EL (cell line): ENCODE measurements at places on chromosomes 1 and 21.

GRCh38 chr1:228452194-228453021 is 34.8 kb upstream of the RNF187 start:
- DNase-seq: peak; percentile 39

DNA sequence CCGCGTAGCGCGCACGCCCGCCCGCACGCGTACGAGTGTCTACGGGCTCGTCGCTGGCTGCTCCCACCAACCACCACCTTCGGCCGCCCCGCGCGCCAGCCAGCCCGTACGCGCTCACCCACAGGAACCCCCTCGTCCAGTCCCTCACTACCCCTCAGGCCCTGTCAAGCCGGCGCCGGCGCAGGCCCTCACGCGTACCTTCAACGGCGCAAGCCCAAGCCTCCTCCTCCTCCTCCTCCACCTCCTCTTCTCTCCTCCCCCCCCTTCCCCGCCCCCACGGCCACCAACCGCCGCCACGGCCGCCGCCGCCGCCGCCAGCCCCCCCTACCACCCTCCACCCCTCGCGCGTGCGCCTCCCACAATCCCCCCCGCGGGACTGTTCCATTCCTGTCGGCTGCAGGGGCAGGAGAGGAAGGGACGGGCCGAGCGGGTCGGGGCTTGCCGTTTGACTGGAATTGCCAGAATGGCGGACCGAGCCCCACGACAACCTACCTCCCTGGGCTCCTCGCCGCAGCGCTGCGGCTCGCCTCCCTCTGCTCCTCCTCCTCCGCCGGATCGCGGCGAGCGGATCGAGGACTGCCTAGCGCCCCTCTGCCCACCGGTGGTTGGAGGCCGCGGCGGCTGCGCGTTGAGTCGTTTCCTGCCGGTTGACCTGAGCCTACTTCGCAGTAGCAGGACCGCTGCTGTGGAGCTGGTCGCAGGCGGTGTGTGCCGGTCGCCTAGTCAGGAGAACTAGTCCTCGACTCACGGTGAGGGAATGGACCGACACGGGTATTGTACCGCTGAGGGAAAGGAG is at the start of gene ASH1L:
Gene ASH1L (minus strand): TSS at position 223 of the 796 bp plus-strand sequence. CDS start 41,284 bp downstream, outside the sequence.
- peak; percentile 92 for DNase-seq

GRCh38 chr1:107653005-107653404 is 312.0 kb downstream of the VAV3 start:
- DNase-seq: no peak

DNA sequence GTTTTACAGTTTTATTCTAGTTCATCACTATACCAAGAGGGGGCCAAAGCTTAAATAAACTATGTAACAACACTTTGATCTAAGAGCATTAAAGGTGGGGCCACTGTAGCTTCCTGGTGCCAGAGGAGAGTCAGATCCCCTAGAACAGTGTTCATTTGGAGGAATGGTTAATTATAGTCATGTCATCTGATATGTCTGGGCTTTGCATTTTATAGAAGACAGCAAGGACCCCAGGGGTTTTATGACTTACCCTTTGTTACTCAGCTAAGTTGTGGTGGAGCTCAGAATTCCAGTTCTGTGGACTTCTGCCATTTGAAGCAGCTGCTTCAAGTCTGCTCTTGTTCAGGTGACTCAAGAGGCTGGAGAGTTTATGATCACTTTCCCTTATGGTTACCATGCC is 16.7 kb downstream of the KDM4A start:
- no peak for DNase-seq

DNA sequence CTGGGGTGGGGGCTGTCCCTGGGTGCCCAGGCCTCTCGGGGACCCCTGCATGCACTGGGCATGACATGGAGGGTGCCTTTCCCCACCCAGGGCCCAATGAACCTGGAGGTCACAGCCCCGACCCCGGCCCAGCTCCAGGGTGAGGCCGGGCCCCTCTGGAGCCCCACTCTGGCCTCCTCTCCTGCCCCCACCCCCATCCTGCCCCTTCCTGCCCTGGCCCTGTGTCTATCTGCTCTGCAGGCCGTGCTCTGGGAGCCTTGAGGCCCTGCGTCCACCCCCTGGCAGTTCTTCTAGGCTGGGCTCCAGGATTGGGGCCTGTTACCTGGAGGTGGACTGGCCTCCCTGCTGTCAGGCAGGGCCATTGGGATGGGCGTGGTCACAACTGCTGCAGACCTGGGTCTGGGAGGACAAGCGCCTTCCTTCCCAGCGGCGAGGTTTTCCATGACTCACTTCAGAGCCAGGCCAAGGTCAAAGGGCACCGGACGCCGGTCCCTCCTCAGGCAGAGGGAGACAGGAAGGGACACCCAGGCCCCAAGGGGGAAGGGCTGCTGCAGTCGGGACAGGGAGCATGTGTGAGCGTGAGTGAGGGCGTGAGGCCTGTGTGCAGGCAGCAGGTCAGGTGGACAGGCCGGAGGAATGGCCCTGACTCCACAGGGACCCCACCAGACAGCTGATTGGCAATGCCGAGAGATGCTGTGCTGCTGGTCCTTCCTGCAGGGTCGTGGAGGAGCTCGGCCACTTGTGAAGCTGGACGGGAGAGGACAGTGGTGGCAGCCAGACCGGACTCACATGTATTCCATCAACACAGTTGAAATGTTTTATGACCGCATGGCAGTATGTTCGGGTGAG is 31.1 kb upstream of the POFUT2 start:
- DNase-seq: peak; percentile 95
